ENCODE measurements at places on chromosomes 2 and 18.

DNA sequence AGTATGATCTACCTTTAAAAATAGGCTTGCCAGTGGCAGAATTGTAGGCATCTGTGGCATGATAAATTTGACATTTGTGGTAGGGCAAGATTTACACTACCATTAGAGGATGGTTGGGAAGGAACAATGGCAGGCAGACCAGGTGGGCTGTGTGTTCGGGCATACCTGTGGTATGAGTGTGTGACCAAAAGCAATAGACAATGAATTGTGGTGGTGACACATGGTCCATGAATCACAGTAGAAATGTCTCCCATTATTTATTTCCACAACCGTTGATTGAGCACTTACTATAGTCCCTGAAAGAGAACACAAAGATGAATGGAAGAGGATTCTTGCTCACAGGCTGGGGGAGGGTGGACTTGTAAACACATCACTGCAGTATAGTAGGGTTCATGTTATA lies 29.9 kb upstream of the RUFY4 start:
- peak; percentile 72 for DNase-seq

DNA sequence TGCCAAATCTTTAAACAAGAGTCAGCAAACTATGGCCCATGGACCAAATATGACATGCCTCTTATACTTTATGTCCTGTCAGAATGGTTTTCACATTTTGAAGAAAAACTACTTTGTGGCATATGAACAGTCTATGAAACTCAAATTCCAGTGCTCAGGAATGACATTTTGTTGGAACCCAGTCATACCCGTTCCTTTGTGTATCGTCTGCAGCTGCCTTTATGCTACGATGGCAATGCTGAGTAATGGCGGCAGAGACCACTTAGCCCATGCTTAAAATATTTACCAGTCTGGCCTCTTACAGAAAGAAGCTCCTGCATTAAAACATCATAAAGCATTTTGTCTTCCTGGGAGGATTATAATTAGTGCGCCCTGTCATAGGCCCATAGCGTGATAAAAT lies 140.5 kb upstream of the FHL2 start:
- DNase-seq = no peak

DNA sequence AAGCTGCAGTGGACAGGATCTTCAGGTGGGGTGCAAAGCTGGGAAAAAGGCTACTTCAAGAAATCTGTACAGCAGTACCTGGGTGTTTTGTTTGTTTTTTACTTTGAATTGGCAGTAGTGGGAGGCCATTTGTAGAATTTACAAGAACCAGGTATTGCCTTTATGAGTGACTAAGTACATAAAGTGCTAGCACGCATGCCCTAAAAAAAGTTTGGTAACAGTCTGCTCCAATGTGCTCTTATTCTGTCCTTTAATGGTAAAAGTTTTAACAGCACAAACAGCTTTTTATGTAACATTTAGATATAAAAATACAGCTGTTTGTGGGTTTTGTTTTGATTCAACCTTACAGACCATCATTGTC lies 17.2 kb downstream of the REV1 start:
- DNase-seq = no peak

GRCh38 chr2:143482771-143483170 lies 353.6 kb downstream of the ARHGAP15 start:
- peak; percentile 23 for DNase-seq

GRCh38 chr2:223868005-223868404 lies 30.6 kb upstream of the AP1S3 start:
- DNase-seq = no peak

- DNase-seq = peak; percentile 49
These were observed 110.8 kb upstream of the OTOS start for GRCh38 chr2:240250985-240251847.

- no peak for DNase-seq
These were observed 243.7 kb downstream of the NDUFA10 start for GRCh38 chr2:239781454-239781853.

DNA sequence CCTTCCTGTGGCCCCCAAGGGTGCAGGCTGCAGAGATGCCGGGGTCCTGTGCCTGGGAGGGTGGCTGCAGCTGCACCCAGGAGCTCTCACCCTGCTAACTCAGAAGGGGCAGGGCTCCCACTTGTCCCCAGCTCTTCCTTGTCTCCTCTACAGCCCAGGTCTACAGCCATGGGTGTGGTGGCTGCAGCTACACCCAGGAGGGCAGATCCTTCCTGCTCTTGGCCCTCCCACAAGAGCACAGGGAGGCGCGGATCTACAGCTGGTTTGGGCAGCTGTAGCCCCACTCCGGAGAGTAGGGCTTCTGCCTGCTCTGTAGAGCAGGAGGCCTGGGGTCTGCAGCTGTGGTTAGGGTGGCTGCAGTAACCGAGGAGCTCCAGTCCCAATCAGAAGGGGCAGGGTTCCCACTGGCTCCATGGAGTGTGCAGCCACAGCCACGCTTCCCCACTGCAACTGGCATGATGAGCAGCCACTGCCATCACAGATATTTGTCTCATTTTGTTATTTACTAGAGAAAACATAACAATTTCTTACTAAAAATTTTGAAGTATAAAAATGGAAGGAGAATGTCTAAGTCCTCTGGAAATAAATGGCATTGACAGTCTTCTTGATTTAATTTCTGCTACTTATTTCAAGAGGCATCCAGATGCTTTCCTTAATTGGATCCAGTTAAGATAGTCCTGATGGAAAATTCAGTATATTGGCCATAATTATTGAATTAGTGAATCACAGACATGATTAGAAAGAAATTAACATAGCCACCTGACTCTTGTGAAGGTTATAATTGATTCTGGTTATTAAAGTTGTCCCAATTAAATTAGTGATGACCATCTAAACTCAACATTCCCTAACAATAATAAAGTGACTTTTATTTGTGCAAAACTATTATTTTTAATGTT lies 233.6 kb downstream of the KCNE4 start:
- DNase-seq = no peak

DNA sequence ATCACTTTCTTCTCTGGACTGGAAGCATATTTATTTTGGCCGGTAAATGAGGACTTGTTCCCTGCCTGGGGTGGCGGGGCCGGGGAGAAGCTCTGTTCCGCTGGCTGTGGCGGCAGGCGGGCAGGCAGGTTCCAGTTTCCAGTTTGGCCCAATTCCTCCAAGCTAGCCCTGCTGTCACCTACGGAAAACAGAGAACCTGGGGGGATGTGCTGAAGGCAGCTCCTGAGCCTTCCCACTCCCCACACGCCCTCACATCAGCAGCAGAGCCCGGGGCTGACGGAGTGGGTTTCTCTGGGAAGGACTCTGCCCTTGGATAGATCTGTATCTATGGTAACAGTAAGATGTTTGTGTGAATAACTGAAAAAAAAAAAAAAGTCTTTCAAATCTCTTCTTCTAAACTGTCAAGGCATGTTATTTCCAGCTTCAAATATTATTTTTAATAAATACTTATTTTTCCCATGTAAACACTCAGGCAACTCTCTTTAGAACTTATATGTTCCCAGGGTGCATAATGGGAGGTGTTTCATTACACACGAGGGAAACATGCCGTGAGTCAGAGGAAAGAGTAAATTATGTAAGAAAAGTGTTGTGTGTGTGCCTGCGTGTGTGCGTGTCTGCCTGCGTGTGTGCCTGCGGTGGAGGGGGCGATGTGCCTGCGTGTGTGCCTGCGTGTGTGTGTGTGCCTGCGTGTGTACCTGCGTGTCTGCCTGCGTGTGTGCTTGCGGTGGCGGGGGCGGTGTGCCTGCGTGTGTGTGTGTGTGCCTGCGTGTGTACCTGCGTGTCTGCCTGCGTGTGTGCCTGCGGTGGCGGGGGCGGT lies 116.1 kb upstream of the ZNF516 start:
- peak; percentile 36 for DNase-seq

GRCh38 chr2:178829299-178829960 lies 22.2 kb upstream of the TTN start:
- no peak for DNase-seq

DNA sequence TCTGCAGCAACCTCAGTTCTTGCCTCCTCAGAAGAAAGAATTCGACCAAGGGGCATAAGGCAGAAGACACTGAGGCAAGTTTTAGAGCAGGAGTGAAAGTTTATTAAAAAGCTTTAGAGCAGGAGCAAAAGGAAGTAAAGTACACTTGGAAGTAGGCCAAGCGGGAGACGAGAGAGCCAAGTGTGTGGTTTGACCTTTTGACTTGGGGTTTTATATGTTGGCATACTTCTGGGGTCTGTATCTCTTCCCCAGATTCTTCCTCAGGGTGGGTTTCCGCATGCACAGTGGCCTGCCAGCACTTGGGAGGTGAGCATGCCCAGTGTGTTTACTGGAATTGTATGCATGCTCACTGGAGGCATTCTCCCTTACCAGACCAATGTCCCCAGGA lies 59.3 kb upstream of the ANKRD44 start:
- DNase-seq = no peak

- no peak for DNase-seq
These were observed 69.5 kb downstream of the TMEM18 start for GRCh38 chr2:607709-608108.

DNA sequence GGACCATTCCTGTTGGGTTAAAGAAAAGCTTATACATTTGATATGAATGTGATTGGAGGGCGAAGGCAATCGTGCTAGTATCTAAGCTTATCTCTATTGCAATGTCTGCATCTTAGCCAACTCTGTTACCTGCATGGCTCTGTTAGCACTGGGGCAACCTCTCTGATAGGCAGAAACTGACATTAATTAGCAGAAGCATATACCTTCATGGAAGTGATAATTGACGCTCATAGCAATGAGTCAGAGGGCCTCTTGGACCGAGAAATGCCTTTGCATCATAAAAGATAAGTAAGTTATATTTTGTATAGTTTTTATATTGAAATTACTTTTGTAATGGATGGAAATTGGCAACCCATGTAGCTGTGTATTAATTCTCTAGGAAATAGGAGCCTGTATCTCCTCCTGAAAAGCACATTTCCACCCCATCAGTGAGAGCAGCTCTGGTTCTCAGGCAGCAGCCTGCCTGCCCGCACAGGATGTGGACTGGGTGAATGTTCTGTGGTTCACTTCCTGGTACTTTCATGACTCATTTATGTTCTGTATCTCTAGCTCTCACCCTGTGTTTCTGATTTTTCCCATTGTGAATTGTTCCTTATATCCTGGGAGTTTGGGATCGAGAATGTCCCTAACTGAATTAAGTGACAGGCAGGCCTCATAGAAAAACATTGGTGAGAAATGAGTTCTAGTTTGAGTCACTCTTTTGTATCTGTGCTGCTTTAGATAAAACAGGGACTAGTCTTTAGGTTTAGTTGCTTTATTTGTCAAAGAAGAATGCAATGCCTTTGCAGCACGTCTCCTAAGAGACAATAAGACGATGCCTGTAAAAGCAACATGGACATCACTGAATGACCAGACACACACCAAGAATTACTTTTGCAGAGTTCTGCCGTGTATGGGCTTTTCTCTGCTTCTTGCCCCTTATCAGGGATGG lies 344.9 kb downstream of the DCDC2C start:
- DNase-seq = peak; percentile 20

- DNase-seq = no peak
These were observed 226.1 kb upstream of the TRIB2 start for GRCh38 chr2:12490641-12491040.

GRCh38 chr2:9330612-9331270 lies 92.6 kb downstream of the ITGB1BP1 start:
- DNase-seq = no peak

DNA sequence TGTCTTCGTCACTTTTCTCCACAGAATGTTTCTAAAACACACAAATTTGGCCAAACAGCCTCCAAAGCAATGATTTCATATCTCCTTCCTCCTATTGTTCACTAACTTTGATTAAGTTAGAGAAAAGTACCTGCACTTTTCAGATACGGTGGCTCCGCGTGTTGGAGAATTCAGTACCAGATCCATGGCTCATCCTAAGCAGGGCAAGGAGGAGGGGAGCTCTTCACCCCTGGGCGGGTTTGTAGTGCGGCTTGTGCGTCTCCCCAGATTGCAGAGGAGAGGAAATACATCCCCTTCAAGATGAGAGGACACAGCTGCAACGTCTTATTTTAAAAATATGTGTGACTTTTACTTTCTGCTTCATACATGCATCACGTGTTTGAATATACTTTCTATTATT lies 333.0 kb downstream of the AGAP1 start:
- DNase-seq = no peak

DNA sequence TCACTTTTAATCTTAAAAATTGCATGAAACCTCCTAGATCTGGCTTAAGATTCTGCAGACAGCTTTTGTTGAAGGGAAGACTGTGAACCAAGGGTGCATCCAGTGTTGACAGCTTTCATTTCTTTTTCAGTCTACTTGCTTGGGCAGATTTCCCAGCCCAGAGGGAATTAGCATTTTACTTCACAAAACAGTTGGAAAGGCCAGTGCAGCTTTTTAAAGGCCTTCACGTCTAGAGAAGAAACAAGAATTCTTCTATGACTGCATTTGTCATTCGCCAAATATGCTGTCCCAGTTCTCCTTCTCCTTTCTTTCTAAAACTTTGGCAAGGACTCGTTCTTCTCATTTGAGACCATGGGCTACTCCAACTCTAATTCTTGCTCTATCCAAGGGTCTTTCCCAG lies 17.4 kb downstream of the NTSR2 start:
- DNase-seq = no peak

- no peak for DNase-seq
These were observed 25.2 kb upstream of the TMEM237 start for GRCh38 chr2:201668402-201668910.

- peak; percentile 73 for DNase-seq
These were observed 323.1 kb downstream of the RBM43 start for GRCh38 chr2:150938527-150938926.

DNA sequence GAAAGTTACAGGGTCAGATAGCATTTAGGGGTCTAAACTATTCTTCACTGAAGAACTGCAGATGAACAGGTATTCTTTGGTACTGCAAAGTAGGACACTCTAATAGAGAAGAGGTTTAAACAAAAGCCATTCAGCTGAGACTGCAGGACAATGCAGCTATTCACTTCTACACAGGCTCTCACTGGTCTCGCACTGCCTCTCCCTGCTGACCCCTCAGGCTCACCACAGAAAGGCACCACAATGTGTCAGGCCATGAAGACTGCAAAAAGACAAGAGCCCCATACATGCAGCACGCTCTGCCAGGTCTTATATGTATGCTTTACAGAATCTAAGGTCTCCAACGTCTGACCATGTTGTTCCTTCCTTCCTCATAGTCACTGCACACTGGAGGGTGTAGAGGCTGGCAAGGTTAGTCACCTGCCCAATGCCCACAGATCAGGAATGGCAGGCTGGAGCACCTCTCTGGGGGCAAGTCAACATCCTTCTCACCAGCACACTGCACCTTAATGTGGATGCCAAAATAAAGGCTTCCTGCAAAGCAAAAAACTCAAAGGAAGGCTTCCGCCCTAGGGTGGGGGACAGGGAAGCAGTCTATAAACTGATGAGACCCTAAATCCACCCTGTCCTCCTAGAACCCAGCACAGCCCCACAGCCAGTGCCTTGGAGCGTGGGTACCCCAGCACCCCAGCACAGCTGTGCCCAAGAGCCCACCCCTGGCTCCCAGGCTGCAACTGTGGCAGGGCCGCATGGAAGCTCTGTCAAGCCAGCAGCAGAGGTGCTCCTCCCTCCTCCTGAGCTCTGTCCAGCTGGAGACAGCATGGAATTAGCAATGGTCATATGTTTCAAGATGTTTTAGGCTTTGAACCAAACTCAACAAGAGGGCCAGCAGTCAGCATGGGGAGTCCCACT lies 10.7 kb upstream of the RNU4ATAC start:
- no peak for DNase-seq

GRCh38 chr2:103401621-103402020 lies 639.8 kb downstream of the TMEM182 start:
- DNase-seq = peak; percentile 59
